Hepatocyte (in vitro differentiated cells): ENCODE measurements at places on chromosomes 4 and X.

DNA sequence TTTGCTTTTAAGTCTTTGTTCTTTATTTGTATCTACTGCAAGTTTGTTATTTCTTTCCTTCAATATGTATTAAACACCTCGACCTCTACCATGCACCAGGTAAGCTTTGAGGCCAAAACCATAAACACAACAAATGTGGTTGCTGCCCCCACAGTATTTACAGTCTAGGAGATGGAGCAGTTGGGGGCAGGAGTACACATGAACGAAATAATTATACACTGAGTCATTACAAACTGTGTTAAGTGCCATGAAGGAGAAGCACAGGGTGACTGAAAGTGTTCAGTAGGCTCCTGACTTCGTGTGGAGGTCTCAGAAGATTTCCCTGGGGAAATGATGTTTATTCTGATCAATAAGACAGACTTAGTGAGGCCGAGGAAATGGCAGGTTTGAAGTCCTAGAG is 30.3 kb downstream of the SLC25A43 start:
- no peak for DNase-seq

DNA sequence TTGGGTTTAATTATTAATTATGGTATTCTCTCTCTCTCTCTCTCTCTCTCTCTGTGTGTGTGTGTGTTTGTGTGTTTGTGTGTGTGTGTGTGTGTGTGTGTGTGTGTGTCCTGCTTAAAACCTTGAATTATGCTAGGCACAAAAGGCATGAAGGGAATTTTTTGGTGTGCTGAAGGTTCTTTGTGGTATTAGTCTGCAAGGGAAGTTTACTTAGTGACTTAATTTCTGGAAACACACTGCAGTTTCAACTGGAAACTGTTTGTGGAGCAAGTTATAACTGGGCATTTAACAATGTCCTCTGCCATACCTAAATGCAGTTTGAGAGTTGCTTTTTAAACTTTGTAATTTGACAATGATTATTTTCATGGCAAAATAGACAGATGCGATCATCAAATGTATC is 111.7 kb downstream of the FRMPD4 start:
- DNase-seq: no peak

DNA sequence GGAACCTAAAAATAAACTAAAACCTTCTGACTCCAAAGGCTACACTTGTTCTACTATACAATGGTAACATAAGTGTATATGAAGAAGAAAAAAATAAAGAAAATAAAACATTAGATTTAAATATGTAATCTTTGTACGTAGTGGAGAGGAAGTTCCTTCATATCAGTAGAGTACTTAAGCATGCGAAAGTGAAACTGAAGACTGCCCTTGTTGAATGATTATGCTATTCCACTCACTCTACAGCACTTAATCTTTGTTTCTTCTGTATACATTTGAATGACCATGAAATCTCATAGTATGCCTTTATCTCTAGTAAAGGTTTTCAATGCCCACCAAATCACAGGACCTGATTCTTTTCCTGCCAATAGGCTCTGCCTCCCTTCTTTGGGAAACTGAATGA is 78.9 kb downstream of the NDST3 start:
- DNase-seq: no peak

- peak; percentile 53 for DNase-seq
Observed at GRCh38 chrX:38175139-38175538, 45.5 kb downstream of the SRPX start.

- no peak for DNase-seq
Observed at GRCh38 chrX:72060196-72060920, 71.4 kb downstream of the RTL5 start.

DNA sequence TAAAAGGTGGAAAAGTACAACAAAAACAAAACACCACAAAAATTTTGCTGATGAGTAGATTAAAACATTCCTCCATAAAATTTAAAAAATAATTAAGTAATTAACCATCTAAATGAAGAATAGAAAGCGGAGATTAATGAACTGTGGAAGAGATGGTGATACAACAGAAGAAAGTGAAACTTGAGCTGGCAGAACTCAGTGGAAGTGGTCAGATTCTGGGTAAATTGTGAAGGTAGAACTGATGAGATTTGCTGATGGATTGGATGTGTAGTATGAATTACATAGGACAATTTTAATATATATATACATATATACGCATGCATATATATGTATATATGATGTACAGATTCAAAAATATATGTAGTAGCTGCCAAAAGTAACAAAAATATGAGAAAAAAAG is 73.9 kb downstream of the AMOT start:
- DNase-seq: no peak

DNA sequence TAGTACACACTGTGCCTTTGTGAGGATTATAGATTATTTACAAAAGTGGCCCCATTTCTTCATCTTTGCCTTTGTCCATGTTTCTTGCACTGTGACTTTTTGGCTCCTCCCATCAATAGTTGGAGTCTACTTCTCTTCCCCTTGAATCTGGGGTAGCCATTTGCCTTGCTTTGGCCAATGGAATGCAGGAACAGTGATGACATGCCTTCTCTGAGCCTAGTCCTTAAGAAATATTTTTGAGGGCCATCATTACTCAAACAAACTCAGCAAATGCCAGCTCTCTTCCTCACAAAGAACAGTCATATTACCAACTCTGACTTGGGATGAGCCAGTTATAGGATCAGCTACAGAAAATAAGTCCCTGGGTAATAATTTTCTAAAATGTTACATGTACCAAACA is 189.6 kb downstream of the FRMPD4 start:
- no peak for DNase-seq

DNA sequence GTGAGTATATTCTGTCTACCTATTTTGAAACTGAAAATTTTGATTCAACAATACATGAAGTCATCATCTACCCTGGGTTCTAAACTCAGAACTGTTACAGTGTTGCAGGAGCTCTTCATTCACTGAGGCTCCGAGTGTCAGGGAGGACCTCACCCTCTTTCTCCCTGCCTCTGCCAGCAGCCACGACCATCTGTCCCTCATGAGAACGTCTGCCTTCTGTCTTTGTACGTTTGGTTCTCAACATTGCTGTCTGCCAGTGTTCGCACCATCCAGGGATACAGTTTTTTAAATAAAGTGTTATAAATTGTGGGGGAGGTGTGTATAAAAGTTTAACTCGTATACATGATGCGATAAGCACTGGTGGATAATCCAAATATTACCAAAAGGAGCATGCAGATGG is 55.5 kb downstream of the TRAPPC11 start:
- no peak for DNase-seq

- peak; percentile 84 for DNase-seq
Observed at GRCh38 chr4:119041951-119042560, 93.6 kb upstream of the MYOZ2 start.

GRCh38 chr4:40912460-40913184 is 162.9 kb downstream of the NSUN7 start:
- no peak for DNase-seq

- no peak for DNase-seq
Observed at GRCh38 chrX:111410590-111411078, 1.4 kb downstream of the DCX start.

- no peak for DNase-seq
Observed at GRCh38 chr4:6929812-6930464, 20.3 kb downstream of the TBC1D14 start.

DNA sequence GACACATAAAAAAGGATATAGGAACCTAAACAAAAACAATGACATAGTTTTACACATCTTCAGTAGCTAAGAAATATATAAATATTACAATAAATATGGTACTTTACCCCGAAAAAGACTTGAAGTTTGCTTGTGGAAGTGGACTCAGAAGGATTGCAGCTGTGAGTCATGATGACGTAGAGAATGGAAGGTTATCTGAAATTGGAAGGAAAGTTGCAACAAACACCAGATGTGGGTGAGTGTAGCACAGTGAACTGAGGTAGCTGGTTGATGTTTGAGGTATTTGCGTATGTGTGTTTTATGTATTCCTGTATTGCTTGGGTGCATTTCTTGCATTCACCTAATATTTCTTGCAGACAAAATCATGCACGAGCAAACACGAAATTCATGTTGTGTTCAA is 113.0 kb downstream of the ARX start:
- peak; percentile 10 for DNase-seq

GRCh38 chr4:14719053-14719452 is 283.2 kb upstream of the CPEB2 start:
- peak; percentile 36 for DNase-seq

DNA sequence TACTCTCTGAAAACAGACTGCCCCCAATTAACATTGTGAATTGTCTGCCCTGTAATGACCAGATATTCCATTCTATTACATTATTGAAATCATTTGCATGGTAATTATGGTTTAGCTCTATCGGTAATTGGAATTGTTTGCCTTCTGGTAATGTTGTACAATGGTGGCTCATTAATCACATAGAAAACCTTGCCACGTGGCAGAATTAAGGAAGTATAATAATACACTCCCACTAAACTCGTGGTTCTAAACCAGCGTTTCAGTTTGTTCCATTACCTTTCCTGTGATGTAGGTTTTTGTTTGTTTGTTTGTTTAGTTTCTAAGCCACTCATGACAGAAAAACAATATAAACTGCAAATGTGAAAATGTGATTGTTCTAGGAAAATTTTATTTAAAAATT is 45.1 kb upstream of the TAPT1 start:
- no peak for DNase-seq

GRCh38 chrX:153494061-153494460 is 719 bp upstream of the BGN start:
- DNase-seq: no peak

DNA sequence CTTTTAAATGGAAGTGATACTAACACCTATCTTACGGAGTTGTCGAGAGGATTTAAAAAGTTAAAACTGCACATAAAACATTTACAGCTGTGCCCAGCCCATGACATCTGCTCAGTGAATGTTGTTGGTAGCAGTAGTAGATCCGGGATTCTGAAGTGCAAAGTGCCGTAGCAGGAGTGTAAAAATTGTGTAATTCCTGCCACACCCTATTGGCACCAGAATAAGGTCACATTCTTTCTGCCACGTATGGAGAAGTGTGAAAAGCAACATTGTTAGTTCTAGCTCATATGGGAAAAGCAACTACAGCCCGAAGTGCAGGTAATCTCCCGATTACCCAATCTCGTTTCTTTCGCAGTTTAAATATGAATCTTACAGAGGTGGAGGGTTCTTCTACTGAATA is 31.2 kb downstream of the PRIMPOL start:
- DNase-seq: peak; percentile 8

DNA sequence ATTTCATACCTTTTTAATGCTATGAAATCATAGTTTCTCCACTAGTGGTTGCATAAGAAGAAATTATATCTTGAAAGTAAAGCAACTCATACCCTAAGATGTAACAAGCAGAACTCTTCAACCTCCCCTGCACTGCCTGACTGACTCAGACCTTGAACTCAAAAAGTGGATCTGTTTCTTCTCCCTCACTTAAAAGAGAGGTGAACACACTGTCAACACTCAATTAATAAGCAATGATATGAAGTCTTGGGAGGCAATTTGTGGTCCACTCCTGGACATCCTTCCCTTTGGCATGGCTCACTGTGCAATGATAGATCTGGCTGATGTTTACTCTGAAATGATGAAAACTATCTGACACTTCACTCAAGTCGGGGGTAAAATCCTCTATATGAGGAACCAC is 282.0 kb upstream of the DKK2 start:
- no peak for DNase-seq

GRCh38 chrX:119004920-119005524 is 30.6 kb downstream of the LONRF3 start:
- DNase-seq: peak; percentile 43

GRCh38 chr4:72358483-72358882 is 210.5 kb downstream of the ADAMTS3 start:
- DNase-seq: no peak

- peak; percentile 14 for DNase-seq
Observed at GRCh38 chr4:88138561-88138960, 19.9 kb downstream of the ABCG2 start.

- DNase-seq: no peak
Observed at GRCh38 chr4:92399032-92399431, 95.3 kb downstream of the GRID2 start.

GRCh38 chrX:38937400-38937799 is 136.1 kb downstream of the MID1IP1 start:
- DNase-seq: no peak

- DNase-seq: no peak
Observed at GRCh38 chr4:3341760-3342159, 48.9 kb downstream of the RGS12 start.

- peak; percentile 3 for DNase-seq
Observed at GRCh38 chr4:1195109-1195671, 22.8 kb upstream of the SPON2 start.
